ENCODE measurements at places on chromosomes 13 and 19. TPM values are rescaled to one million over a fixed set of nuclear protein-coding genes. Genes with fewer than 3 reads are reported as not detected.

DNA sequence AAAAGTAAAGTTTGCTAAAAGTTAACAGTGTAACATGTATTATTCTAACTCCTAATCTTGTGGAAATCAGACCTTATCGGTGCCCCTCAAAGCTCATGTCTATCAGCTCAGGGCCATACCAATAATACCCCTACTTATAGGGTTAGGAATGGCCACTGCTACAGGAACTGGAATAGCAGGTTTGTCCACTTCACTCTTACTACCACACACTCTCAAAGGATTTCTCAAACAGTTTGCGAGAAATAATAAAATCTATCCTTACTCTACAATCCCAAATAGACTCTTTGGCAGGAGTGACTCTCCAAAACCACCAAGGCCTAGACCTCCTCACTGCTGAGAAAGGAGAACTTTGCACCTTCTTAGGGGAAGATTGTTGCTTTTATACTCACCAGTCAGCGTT is 1677.7 kb downstream of the OLFM4 start:
- DNase-seq = no peak

DNA sequence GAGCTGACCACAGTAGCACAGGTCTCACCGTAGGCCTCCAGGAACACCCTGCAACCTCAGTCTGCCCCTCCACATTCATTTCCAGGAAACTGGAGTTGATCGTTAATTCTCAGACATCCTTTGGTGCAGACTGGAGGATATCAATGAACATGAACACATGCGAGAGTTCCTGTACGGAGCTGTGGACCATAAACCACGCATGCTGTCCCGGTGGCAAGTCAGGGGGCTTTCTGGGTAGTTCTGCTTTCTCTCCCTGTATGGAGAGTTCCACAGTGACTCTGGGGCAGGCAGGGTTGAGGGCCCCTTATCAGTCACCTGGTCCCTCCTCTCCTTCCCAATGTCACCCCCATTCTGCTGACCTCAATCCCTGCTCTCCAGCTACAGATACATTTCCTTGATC is 55.5 kb upstream of the URI1 start:
- DNase-seq = peak; percentile 26

DNA sequence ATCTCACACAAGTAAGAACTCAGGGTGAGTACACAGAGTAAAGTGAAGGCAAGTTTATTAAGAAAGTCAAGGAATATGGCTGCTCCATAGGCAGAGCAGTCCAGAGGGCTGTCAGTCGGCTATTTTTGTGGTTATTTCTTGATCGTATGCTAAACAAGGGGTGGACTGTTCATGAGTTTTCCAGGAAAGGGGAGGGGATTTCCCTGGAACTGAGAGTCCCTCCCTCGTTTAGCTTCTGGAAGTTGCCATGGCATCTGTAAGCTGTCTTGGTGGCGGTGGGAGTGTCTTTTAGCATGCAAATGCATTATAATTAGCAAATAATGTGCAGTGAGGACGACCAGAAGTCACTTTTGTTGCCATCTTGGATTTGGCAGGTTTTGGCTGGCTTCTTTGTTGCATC is 5.8 kb upstream of the VSTM1 start:
- DNase-seq = peak; percentile 35

DNA sequence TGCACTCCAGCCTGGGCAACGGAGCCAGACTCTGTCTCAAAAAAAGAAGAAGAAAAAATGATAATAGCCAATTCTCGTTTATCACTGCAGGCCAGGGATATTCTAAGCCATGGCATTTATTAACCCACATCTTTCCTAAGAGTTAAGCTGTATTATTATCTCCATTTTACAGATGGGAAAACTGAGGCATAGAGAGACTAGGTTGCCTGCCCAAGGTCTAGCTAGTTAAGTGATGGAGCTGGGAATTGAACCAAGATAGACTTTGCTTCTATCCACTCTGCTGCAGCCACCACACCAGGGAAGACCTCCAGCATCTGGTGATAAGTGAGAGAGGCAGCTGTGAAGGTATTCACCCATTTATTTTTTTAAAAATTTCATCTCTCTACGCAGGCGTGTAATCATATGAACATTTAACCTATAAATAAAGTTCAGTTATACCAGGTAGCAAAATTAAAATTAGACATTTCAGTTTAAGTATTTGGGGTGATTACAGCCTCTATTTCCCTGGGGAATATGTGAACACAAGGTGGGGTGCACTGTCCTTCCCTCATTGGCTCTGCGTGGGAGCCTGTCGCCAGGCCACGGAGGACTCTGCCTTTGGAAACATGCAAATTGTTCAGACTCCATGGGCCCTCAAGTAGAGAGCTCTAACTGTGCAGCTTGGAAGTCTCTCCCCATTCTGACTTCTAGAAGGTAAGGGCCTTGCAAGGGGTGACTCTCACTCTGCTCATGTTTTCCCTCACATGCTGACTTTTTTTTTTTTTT is 157.8 kb downstream of the SIPA1L3 start:
- no peak for DNase-seq

DNA sequence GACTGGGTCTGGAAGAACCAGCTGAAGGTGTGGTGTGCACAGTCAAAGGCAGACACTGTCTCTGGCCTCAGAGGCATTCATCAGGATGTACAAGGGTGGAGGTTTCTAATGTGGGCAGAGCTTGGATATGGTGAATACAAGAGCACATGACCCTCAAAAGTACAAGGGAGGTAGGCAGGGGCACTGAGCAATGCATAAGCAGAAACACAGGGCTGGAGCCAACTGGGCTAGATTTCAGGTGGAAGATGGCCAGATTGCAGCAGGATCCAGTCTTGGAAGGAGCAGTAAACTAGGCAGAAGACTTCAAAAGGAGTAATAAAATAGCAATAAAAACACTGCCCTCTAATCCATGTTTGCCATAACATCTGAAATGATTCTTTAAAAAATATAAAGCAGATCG is 417.1 kb downstream of the OLFM4 start:
- DNase-seq = no peak

- no peak for DNase-seq
Observed at GRCh38 chr13:95497381-95497807, 55.1 kb upstream of the CLDN10 start.

GRCh38 chr13:111183959-111184358 is 68.8 kb downstream of the ARHGEF7 start:
- no peak for DNase-seq

- DNase-seq = no peak
Observed at GRCh38 chr13:87356314-87356713, 314.9 kb upstream of the SLITRK5 start.

GRCh38 chr13:40172878-40173277 is 493.6 kb downstream of the FOXO1 start:
- no peak for DNase-seq

URAD gene
- 1.7 TPM for total RNA-seq

DCAF15 gene
- total RNA-seq = 17.5 TPM

- DNase-seq = no peak
Observed at GRCh38 chr19:45467115-45467455, 711 bp upstream of the FOSB start.

DNA sequence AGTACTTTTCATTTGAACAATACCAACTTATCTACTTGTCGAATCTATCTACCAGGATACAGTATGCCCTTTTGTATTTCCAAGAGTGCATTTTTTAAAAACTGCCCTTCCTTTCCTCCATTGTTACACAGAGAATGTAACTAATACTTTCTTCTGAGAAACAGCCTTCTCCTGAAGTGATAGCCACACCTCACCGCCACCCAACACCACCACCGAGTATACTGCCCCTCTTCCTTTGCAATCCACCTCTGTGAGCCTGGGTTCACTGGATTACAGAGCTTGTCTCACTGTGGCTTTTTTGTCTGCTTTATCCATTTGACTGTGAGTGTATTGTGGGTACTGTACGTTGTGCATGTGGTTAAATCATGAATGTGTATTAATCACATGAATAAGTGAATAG is 305.4 kb downstream of the KLF12 start:
- no peak for DNase-seq

DNA sequence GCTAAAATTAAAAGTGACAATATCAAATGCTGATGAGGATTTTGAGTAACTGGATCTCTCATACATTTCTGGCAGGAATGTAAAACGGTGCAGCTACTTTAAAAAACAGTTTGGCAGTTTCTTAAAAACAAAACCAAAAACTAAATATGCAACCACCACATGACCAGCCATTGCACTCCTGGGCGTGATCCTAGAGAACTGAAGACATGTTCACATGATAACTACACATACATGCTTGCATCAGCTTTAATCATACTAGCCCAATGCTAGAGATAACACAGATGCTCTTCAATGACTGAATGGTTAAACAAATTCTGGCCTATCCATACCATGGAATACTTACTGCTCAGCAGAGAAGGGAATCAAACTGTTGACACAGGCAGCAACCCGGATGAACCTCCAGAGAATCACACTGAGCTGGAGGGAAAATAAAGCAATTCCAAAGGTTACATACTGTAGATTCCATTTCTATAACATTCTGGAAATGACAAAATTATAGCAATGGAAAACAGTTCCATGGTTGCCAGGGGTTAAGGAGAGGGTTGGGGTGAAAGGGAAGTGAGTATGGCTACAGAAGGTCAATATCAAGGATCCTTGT is 25.5 kb upstream of the NAXD start:
- no peak for DNase-seq

DNA sequence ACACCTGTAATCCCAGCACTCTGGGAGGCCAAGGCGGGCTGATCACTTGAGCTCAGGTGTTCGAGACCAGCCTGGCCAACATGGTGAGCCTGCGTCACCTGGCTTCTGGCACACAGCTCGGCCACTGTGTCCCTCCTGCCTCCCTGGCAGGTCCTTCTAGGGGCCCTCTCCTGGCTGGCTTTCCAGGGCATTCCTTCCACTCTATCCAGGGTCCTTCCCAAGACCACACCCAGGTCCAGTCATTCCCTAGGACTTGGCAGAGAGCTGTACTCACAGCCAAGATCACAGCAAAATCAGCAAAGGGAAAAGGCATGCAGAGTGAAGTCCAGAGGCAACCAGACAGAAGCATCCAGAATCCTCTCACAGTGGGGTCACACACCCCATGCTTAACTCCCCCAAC is 9.7 kb upstream of the HSH2D start:
- DNase-seq = no peak

DNA sequence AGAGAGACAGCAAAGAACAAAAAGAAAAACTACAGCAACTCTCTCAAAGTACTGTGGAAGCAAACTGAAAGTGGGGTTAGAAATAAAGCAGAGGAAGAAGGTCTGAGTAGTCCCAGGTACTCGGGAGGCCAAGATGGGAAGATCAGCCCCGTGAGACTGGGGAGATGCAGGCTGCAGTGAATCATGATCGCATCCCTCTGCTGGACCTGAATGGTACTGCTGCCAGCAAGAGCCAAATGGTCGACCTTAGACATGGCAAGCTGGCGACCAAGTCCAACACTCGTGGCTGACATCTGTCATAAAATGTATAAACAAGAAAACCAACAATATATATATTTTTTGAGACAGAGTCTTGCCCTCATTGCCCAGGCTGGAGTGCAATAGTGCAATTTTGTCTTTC is 33.7 kb upstream of the ZNF724 start:
- DNase-seq = no peak

DNA sequence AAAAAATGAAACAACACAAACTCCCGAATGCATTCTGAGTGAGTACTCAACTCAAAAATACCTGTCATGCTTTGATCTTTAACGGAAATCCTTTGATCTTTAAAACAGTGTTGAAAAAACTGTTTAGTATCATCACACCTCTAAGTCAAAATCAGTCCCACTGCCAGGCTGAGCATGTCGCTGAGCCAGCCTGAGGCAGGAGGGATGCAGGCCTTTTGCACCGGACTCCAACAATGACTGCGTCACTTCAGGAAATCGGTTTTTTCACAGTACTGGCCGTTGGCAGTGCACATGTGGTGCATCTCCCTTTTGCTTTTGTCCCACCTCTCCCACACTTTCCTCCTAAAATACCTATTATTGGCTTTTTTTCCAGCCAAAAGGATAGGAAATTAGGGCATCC is 78.2 kb downstream of the SHISA2 start:
- no peak for DNase-seq

TEKTIP1 gene
- 0.51 TPM for total RNA-seq

DCLK1 gene
- 24.3 TPM for total RNA-seq

ZNF776 gene
- 11.5 TPM for total RNA-seq

SBSN gene
- total RNA-seq = not detected

DNA sequence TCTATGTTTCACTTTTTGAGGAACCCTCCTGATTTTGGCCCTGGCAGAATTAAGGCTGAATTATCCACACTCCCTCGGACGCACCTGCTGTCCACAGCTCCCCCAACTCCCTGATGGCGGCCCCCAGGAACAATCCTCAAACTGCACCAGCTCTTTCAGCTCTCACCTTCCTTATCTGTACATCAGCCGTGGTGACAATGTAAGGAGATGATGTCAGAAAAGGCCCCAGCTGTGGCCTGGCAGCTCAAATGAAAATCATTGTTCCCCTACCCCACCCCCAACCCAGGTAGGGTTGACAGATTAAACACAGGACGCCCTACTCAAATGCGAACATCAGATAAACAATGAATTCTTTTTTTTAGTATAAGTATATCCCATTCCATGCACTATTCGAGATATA is 35.0 kb upstream of the KLF2 start:
- no peak for DNase-seq

All from mesenteric fat pad (tissue), 1 donor.